ENCODE measurements at places on chromosomes 7 and 10.

DNA sequence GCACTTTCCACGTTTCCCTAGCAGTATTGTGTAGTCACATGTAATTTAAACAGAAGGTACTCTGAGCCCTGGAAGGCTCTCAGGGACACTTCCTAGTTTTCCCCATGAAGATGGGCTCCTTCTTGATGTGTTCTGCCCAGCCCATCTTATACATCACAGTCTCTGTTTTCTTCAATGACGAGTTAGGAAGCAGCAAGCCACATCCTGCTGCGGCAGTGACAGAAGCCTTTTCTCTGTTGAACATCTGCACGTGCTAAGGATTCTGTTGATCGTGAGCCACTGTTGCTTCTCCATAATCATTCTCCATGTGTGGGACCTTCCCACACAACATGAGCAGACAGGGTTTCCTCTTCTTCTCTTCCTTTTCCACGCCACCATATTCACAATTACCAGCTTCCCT, 298.0 kb upstream of the IMMP2L start:
- DNase-seq: no peak

GRCh38 chr7:28246921-28247461, 66.4 kb upstream of the JAZF1 start:
- DNase-seq: no peak

GRCh38 chr7:47953822-47954221, 5.6 kb upstream of the PKD1L1 start:
- DNase-seq: no peak

- DNase-seq: peak; percentile 32
Measured at GRCh38 chr10:125982260-125982948, 86.0 kb downstream of the FANK1 start.

DNA sequence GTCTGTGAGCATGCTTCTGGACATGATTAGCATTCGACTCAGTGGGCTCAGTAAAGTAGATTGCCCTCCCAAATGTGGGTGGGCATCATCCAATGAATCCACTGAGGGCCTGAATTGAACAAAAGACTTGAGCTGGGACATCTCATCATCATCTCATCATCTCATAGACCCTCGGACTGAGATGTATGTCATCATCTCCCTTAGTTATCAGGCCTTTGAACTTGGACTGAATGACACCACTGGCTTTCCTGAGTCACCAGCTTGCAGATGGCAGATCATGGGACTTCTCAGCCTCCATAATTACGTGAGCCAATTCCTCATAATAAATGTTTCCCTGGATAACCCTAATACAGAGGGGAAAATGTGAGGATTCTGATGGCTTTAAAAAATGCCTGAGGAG, 128.3 kb upstream of the LSM8 start:
- no peak for DNase-seq

DNA sequence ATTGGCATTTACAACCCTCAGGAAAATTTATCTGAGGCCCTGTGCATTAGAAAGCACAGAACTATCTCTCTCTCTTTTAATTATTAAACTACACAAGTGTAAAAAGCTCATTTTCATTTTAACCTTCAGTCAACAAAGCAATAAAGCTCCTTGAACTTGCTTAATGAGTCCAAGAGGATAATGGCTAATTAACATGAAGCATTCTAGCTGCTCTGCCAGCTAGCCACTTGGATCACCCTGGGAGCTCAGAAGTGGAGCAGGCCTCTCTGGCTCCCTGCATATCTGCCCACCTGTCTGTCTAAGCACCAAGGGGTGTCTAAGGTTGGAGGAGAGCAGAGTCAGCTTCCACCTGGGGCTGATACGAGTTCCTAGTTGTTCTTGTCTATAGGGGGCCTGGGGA, 56.0 kb upstream of the SLC35G1 start:
- no peak for DNase-seq

- DNase-seq: no peak
Measured at GRCh38 chr7:73520673-73521635, 1.1 kb downstream of the BAZ1B start.

DNA sequence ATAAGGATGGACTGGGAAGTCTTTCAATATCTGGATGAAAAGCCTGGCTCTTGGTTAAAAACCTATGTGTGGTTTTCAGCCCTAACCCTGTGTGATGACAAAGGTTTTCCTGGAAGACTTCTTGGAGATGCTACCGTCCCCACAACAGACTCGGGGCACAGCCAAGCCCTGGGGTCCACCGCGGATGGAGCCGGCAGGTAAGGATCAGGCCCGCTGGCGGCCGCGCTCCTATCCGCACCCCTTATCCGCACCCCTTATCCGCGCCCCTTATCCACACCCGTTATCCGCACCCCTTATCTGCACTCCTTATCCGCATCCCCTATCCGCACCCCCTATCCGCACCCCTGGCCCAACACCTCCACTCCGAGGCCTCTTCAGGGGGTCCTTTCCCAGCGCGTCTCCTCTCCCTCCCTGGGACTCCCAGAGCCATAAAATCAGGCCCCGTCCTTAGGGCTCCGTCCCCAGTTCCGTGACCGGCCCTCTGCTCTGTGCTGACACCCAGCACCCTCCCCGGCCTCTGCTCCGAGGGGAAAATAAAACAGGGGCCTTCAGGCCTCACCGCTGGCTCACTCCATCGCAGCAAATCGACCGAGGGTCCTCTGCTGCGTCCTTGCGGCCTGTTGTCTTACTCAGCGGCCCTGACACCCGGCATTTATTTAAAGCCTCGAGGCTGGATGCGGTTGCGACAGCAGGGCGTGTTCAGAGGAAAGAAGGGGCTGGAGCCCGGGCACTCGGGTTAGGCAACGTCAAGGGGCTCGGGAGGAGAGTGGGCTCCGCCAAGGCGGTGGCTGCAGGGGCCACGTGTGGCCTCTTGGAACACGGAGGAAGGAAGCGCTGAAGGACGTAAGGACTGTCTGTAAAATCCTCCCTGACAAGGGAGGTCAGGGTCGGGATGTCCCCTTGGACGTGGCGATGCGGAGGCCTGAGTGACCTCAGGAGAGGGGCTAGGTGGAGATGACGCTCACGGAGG, 215.1 kb upstream of the ADARB2 start:
- no peak for DNase-seq

DNA sequence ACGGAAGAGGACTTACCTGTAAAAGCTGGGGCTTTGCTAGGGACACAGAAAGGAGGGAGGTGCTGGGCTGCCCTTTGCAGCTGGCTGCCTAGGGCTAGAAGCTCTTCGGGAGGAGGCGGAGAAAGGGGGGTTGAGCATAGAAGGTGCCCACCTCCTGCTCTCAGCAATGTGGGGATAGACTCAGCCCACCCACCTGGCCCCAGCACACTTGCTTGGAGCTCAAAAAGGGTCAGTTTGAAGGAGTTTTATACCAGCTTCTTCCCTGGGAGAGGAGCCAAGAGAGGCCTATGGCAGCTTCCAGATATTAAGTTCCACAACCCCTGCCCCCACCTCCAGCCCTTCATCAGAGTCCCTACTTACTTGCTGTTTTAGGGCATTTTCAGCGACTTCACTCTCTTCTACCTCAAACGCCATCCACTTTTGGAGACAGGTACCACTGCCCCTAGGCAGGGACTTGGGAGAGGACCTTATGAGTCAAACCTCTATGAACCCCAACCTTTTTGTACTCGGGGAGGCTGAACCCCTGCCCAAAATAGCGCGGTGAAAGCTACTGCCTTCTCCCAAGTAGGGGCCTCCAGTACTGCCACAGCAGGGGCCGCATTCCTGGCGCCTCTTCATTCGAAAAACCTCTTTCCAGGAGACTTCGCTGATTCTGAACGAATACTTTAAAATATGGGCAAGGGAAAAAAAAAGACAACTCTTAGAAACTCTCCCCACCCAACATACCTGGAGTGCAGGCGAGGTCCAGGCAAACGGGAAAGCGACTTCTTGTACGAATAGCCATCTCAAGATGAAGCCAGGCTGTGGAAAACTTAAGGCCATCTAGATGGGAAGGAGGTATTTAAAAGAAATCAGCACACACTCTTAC, 1.2 kb upstream of the EVX1 start:
- no peak for DNase-seq

DNA sequence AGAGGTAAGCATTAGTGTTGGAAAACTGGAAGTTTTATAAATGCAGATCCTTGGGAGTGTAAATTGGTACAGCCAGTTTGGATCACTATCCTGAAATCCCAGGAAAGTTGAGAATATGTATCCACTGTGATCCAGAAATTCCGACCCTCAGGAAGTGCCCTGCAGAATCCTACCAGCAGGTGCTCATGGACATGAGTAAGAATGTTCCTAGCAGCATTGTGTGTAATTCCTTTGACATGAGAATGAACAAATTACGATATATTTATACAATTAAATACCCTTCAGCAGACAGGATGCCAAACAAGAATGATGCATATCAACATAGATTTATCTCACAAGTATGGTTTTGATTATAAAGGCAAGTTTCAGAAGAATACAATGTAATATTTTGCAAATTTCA, 181.6 kb downstream of the XPNPEP1 start:
- no peak for DNase-seq

DNA sequence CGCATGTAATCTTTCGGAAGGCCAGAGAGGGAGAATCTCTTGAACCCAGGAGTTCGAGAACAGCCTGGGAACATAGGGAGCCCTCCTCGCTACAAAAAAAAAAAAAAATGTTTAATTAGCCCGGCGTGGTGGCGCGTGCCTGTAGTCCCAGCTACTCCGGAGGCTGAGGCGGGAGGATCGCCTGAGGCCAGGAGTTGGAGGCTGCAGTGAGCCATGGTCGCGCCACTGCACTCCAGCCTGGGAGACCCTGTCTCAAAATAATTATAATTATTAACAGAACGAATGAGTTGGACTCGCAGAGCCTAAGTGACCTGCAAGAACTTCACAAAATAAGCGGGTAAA, 794 bp downstream of the PCGF6 start:
- DNase-seq: no peak

- DNase-seq: peak; percentile 51
Measured at GRCh38 chr10:73744664-73744975, 448 bp downstream of the SEC24C start.

GRCh38 chr7:29987811-29988317, 1.7 kb downstream of the SCRN1 start:
- no peak for DNase-seq

- no peak for DNase-seq
Measured at GRCh38 chr10:115092258-115092554, 959 bp upstream of the ATRNL1 start.

DNA sequence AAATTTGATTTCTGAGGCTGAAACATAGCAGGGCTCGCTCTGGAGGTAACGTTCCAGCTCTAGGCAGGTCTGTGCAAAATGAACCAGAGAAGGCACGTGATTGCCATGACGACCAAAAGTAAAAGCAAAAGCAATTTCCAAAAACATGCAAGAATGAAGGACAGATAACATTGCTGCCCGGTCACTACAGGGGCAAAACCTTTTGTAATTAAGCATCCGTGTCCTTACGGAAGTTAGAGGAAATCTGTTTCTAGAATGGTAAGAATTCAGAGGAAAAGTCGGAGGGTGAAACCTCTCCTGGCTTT, 2.9 kb downstream of the KLF6 start:
- no peak for DNase-seq

DNA sequence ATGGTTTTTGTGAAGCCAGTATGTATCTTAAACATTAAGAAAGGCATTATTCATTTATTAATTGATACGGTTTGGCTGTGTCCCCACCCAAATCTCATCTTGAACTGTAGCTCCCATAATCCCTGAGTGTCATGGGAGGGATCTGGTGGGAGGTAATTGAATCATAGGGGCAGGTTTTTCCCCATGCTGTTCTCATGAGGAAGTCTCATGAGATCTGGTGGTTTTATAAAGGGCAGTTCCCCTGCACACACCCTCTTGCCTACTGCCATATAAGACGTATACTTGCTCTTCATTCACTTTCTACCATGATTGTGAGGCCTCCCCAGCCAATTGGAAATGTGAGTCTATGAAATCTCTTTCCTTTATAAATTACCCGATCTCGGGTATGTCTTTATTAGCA, 28.1 kb downstream of the OTUD1 start:
- DNase-seq: no peak

GRCh38 chr7:44216019-44216418, 15.2 kb downstream of the YKT6 start:
- DNase-seq: no peak

GRCh38 chr10:24152270-24152669, 56.7 kb upstream of the KIAA1217 start:
- DNase-seq: no peak

- DNase-seq: no peak
Measured at GRCh38 chr7:134891696-134892678, 94.3 kb upstream of the AGBL3 start.

DNA sequence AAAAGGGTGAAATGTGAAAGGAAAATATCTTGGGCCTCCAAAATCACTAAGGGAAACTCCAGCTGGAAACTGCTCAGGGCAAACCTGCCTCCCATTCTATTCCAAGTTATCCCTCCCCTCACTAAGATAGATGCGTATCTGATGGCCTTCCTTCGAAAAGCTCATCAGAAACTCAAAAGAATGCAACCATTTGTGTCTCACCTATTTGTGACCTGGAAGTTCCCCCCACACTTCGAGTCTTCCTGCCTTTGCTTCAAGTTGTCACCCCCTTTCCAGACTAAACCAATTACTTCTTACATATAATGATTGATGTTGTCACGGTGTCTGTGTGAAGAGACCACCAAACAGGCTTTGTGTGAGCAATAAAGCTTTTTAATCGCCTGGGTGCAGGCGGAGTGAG, 69.3 kb downstream of the ST8SIA6 start:
- DNase-seq: no peak

- no peak for DNase-seq
Measured at GRCh38 chr7:100449190-100449795, 13.0 kb upstream of the PPP1R35 start.
